ENCODE measurements at places on chromosomes 6 and 20.

DNA sequence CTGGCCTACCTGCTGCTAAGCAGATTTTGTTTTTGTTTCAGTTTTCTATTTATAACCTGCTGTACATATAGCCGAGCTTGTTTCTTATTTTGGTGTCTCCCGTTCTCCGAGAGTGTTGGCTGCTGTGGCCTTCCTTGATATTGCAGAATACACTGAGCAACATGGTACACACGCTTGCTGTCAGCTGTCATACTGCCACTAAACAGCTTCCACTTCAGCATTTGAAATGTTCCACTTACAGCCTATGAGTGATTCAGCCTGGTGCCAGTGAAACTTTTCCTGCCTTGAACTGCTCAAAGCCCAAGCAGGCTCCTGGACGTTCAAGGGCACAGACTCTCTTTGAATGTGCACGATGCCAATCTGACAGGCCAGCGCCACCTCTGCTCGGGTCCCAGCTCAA is 87.1 kb downstream of the PSMG4 start:
- no peak overlapping the region for H3K27ac ChIP-seq
- no peak for DNase-seq
- H3K36me3 ChIP-seq: no peaks in the 10 kb centered on the region
- no peaks in the 10 kb centered on the region for H3K27me3 ChIP-seq
- H3K4me1 ChIP-seq: peaks cover 13% of the 10 kb centered on the region
- H3K4me3 ChIP-seq: no peak overlapping the region

GRCh38 chr6:98323605-98324004 is 510.8 kb upstream of the POU3F2 start:
- H3K4me1 ChIP-seq: no peaks in the 10 kb centered on the region
- no peak for DNase-seq
- no peak overlapping the region for H3K4me3 ChIP-seq

DNA sequence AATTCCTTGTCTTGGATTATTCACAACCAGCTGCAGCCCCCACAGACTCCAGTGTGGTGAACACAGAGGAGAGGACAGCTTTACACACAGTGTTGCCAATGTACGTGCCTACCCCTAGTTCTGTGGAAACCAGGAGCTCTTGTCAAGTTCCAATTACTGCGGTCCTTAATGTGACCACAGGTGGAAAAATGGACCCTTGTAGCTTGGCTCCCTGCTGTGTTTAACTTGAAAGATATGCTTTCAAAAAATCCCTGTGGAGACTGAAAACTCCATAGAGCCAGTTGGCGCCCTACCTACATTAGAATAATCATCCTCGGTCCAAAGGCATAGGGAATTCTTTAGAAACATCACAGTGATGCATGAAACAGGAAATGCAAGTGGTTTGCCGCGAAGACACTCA is 118.3 kb upstream of the SLC22A23 start:
- H3K27me3 ChIP-seq: no peaks in the 10 kb centered on the region
- H3K36me3 ChIP-seq: no peaks in the 10 kb centered on the region
- H3K4me1 ChIP-seq: no peaks in the 10 kb centered on the region
- no peak overlapping the region for H3K4me3 ChIP-seq
- DNase-seq: no peak

DNA sequence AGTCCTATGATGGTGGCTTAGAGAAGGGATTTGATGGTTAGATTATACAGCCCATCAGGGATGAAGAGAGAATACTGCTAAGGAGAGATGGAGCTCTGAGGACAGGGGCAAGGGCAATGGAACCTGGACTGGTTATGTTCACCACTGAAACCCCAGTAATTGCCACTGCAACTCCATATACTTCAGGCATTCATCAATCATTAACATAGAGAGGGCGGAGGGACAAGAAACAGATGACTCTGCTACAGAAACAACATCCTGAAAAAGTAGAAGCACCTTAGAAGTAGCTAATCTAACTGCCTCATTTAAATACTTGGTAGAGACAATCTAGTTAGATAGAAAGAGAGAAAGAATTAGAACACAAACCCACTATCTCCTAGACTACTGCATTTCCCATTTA is 89.8 kb downstream of the MDN1 start:
- peaks cover 40% of the 10 kb centered on the region for H3K36me3 ChIP-seq
- H3K27ac ChIP-seq: no peak overlapping the region
- no peak overlapping the region for H3K4me3 ChIP-seq
- H3K27me3 ChIP-seq: no peaks in the 10 kb centered on the region
- no peak for DNase-seq

DNA sequence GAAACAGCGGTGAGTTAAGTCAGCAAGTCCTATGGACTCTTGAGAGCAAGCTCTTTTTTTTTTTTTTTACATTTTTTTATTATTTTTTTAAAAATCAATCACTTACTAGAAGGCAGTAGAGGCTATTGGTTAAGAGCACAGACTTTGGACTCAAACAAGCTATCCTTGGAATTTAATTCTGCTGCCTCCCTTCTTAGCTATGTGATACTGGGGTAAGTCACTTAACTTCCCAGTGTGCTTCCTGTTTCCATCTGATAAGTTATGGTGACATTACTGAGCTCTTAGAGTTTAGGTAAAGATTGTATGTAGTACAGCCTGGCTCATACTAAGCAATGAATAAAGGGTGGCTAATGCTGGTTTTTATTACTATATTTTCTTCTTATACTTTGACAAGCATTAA is 770.5 kb upstream of the FLRT3 start:
- no peaks in the 10 kb centered on the region for H3K27me3 ChIP-seq
- no peak overlapping the region for H3K4me3 ChIP-seq
- no peaks in the 10 kb centered on the region for H3K4me1 ChIP-seq
- no peaks in the 10 kb centered on the region for H3K36me3 ChIP-seq
- H3K27ac ChIP-seq: no peak overlapping the region

DNA sequence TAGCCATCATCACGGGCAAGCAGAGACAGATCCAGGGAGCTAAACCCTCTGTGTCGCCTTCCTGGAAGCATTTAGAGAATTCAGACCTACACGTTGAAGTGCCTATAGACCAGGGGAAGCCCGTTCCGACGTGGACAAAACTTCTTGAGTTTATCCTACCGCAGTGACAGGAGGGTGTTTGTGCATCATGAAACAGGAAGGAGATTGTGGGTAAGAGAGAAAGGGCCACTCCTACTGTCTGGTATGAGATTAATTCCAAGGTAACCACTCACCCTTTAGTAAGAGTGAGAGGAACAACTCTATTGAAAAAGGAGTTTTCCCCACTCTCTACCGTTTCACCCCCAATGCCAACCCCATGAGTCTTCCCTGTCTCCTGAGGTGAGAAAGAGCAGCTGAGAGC is 133.7 kb downstream of the TFAP2C start:
- no peak overlapping the region for H3K27ac ChIP-seq
- no peak for DNase-seq
- H3K4me3 ChIP-seq: no peak overlapping the region
- H3K27me3 ChIP-seq: no peaks in the 10 kb centered on the region
- no peaks in the 10 kb centered on the region for H3K36me3 ChIP-seq

DNA sequence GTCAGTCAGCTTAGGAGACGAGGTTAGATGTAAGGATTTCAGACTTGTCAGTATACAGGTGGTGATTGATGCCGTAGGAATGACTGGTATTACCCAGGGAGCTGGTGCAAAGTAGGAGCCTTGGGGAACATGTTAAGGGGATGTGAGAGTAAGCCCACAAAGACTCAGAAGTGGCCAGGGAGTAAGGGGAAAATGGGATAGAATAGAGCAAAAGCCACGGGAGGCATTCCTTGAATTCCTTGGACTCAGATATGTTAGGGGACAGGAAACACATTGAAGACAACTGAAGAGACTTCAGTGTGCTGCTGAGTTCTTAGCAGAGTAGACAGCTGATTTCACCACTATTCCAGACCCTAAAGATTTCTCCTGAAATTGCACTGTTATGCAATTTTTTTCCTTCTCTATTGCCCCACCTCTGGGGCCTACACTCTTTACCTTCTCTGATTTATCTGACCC is 1.2 kb upstream of the ACAT2 start:
- H3K4me1 ChIP-seq: peaks cover 34% of the 10 kb centered on the region
- H3K4me3 ChIP-seq: peak overlapping the region; percentile 84

GRCh38 chr20:11207749-11208502 is 534.1 kb upstream of the JAG1 start:
- peak; percentile 85 for DNase-seq
- no peaks in the 10 kb centered on the region for H3K36me3 ChIP-seq
- H3K27me3 ChIP-seq: no peaks in the 10 kb centered on the region
- peaks cover 16% of the 10 kb centered on the region for H3K4me1 ChIP-seq
- H3K4me3 ChIP-seq: no peak overlapping the region

GRCh38 chr6:43011207-43011606 is 2.5 kb downstream of the MEA1 start:
- no peak overlapping the region for H3K4me3 ChIP-seq
- peaks cover 4% of the 10 kb centered on the region for H3K36me3 ChIP-seq
- H3K27me3 ChIP-seq: no peaks in the 10 kb centered on the region
- no peak for DNase-seq
- peaks cover 25% of the 10 kb centered on the region for H3K4me1 ChIP-seq

DNA sequence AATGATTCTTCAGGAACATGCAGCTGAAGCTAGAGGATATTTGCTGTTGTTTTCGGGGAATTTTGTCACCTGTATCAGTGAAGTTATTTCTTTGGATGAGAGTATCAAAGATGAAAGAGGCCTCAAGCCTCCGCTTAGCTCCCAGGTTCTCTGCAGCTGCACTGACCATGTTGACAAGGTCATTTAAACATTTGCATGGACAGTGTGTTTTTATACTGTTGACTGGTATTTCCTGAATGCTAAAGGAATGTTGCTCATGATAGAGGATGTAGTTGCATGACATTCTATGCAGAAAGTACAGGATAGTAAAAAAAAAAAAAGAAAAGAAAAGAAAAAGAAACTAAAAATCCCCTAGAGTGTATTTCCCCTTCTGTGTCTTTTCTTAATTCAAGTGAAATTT is 165.6 kb upstream of the LAMP5 start:
- DNase-seq: no peak
- H3K4me1 ChIP-seq: peaks cover 10% of the 10 kb centered on the region
- no peaks in the 10 kb centered on the region for H3K36me3 ChIP-seq
- no peak overlapping the region for H3K27ac ChIP-seq

DNA sequence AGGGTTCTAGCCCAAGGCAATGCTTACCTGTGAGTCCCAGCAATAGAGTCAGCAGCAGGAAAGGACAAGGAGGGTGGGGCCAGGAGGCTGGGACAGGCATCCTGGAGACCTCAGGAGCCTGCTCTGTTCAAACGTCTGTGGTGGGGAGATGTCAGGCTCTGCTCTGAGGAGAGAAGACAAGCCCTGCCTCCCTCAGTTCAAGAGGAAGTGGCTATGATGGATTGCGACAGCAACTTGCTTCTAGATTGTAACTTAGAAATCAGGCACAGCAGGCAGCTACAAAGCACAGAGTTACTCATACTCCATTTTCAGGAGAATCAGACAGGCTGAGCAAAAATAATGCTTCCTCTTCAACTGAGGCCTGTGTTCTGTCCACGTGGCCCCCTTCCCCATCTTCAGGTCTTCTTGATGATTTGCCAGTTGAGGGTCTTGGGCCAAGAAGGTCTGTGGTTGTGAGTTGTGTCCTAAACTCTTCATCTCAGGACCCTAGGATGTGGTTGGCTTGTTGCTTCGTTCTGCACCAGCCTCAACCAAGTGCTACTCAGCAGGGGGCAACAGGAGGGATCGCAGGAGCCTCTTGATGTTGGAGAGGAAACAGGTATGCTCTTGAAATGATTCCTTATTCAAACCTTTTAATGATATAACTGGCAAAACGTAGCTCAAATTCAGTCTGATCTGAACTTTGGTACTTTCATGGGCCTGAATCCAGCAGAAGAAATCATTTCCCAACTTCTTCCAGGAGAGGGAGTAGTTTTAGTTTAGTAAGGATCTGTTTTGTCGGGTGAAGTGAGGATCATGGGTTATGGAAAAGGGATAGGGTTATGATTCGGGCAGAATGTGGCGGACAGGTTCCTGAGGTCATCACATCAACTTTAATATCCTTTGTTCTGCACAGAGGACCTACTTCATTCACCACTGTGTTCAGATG is 31.0 kb downstream of the SIRPB1 start:
- H3K4me1 ChIP-seq: no peaks in the 10 kb centered on the region
- H3K36me3 ChIP-seq: no peaks in the 10 kb centered on the region
- no peak overlapping the region for H3K27ac ChIP-seq

DNA sequence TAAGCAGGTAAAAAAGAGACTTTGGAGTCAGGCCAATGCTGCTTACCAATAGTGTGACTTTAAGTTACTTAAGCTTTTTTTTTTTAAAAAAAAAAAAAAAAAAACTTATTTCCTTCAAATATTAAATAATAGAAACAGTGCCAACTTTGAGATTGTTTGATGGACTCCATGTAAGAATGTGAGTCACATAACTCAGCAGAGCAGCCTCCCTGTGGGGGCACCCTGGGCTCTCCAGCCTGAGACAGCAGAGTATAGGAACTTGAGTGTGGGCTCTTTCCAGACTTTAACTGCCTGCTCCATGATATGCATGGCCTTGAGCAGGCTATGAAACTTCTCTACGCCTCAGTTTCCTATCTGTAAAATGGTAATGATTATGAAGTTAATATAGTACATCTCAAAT is 113.3 kb upstream of the SAMD5 start:
- H3K27ac ChIP-seq: no peak overlapping the region
- H3K4me3 ChIP-seq: no peak overlapping the region
- H3K4me1 ChIP-seq: peaks cover 9% of the 10 kb centered on the region
- H3K27me3 ChIP-seq: no peaks in the 10 kb centered on the region
- DNase-seq: peak; percentile 38

GRCh38 chr6:102525336-102525735 is 1131.8 kb downstream of the GRIK2 start:
- no peaks in the 10 kb centered on the region for H3K36me3 ChIP-seq
- no peak overlapping the region for H3K4me3 ChIP-seq
- no peak overlapping the region for H3K27ac ChIP-seq
- DNase-seq: no peak
- H3K27me3 ChIP-seq: no peaks in the 10 kb centered on the region

GRCh38 chr20:1569415-1569881 is 11.9 kb upstream of the SIRPD start:
- no peak overlapping the region for H3K4me3 ChIP-seq
- H3K4me1 ChIP-seq: peaks cover 21% of the 10 kb centered on the region
- H3K27ac ChIP-seq: no peak overlapping the region
- no peaks in the 10 kb centered on the region for H3K36me3 ChIP-seq
- peak; percentile 73 for DNase-seq

GRCh38 chr20:35271904-35272303 is 6.0 kb downstream of the MMP24OS start:
- H3K27ac ChIP-seq: peak overlapping the region; percentile 28
- H3K36me3 ChIP-seq: no peaks in the 10 kb centered on the region

GRCh38 chr6:79864001-79864400 is 83.4 kb downstream of the ELOVL4 start:
- H3K27me3 ChIP-seq: no peaks in the 10 kb centered on the region
- no peak overlapping the region for H3K4me3 ChIP-seq
- no peak overlapping the region for H3K27ac ChIP-seq
- DNase-seq: no peak
- no peaks in the 10 kb centered on the region for H3K4me1 ChIP-seq

Measured in GM23248 (cell line).